ENCODE measurements at places on chromosomes 2 and 18. TPM values are rescaled to one million over a fixed set of nuclear protein-coding genes. Genes with fewer than 3 reads are reported as not detected.

Gene RND3
- polyA plus RNA-seq = not detected

Gene ATP6V1B1
- polyA plus RNA-seq = not detected

Gene CLK1
- 42.7 TPM for polyA plus RNA-seq

Gene IRS1
- polyA plus RNA-seq = 0.17 TPM

Gene CMPK2
- polyA plus RNA-seq = 6.7 TPM

Gene REG1B
- polyA plus RNA-seq = not detected

Gene BOLL
- polyA plus RNA-seq = 0.06 TPM

Gene CDH2
- polyA plus RNA-seq = not detected

Gene TUBA4B
- polyA plus RNA-seq = not detected

Gene AMMECR1L
- 6.4 TPM for polyA plus RNA-seq

Gene IGFBP2
- polyA plus RNA-seq = not detected

Gene TDRD15
- polyA plus RNA-seq = not detected

Gene SFT2D3
- 1.8 TPM for polyA plus RNA-seq

Gene TRIM43
- not detected for polyA plus RNA-seq

Gene DYSF
- polyA plus RNA-seq = not detected
